PC-3 (cell line): ENCODE measurements at places on chromosomes 1 and 21. TPM values are rescaled to one million over a fixed set of nuclear protein-coding genes. Genes with fewer than 3 reads are reported as not detected.

GRCh38 chr1:89888480-89889322, 67.9 kb downstream of the LRRC8D start:
- H3K27me3 ChIP-seq: no peaks in the 10 kb centered on the region
- peak overlapping the region; percentile 86 for H3K27ac ChIP-seq
- no peaks in the 10 kb centered on the region for H3K36me3 ChIP-seq

DNA sequence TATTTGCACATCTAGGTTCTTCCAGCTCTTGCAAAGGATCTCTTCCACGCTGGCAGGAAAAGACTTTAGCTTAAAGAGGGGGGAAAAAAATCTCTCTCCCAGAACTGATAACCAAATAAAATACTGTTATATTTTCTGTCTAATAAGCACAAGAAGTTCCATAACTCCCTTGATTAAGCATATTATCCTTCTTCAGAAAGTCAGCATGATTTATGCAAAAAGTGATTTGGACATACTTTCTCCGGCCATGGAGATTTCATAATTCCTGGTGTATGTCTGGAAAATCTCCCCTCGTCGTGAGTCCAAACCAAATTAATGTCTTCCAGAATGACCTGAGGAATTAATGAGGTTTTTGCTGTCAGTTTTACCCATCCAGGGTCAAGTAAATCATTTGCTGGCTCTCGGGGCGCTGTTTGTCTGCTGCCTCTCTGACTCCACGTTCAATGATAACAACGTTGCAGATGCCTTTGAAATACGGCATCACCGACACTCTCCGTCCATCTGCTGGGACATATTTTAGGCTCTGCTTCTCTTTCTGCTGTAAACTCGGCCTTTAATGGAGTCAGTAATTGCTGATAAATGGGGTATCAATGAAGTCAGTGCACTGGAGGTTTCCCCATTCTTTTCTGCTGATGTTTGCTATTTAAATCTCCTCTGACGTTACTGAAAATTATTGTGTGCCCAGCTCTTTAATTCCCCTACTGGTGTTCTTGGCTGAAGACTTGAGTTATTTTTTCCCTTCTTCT, 112.9 kb downstream of the HLX start:
- H3K27ac ChIP-seq: no peak overlapping the region
- no peaks in the 10 kb centered on the region for H3K27me3 ChIP-seq
- DNase-seq: no peak
- peaks cover 20% of the 10 kb centered on the region for H3K4me1 ChIP-seq
- H3K36me3 ChIP-seq: no peaks in the 10 kb centered on the region

- no peak overlapping the region for H3K27ac ChIP-seq
- no peaks in the 10 kb centered on the region for H3K36me3 ChIP-seq
- H3K4me1 ChIP-seq: no peaks in the 10 kb centered on the region
Observed at GRCh38 chr1:195876792-195877191, 731.4 kb downstream of the KCNT2 start.

DNA sequence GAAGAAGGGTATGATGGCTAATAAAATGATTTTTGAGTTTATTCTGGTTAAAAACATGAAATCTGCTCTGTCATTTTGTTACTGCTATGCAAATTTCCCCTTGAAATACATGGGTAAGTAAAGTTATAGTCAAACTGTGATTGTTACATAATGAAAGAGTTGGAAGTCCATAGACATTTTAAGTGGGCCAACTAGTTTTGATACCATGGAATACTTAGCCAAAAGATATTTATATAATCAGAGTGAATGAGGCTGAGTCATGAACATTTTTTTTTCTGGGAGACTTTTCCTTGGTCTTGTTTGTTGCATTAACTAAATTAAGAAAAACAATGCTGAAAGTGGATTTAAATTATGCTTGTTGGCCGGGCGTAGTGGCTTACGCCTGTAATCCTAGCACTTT, 58.2 kb upstream of the MPC2 start:
- H3K27me3 ChIP-seq: no peaks in the 10 kb centered on the region
- H3K27ac ChIP-seq: no peak overlapping the region
- H3K4me3 ChIP-seq: no peak overlapping the region

DNA sequence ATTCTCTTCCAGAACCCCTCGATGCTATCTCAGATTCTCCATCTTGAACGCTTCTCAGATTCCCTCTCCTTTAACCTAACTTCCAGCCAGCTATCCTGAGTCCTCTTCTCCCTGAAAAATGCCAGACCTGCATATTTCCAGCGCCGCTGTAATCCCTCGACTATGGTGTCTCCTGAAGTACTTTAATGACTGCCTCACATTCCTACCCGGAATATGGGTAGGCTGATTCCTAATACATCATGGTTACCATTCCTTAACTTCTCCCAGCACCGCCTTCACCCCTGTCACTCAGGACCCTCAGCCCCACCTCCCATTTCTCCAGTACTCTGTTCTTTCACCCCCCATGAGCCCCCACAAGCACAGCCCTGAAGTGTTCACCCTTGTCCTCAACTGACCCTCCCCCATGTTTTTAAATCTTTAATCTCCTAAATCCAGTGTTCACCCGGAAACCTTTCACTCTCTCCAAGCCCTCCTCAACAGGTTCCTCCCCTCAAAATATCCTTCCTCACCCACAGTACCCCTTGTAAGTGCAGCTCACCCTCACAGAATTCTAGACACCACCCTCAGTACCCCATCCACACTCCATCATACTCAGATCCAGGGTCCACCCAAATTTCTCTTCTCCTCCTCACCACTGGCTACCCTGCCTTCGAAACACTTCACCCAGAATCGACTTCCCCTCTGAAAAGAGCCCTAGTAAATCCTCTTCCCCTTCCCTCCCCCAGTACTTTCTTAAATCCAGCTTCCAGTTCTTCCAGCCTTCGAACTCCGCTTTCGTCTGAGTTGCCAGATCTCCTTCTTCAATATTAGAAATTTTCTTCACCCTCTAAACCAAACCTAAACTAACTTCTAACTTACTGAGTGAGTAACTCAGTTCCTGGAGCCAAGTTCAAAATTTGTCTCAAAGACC, 922 bp downstream of the CPT2 start:
- H3K4me3 ChIP-seq: peak overlapping the region; percentile 91
- no peak for DNase-seq
- H3K36me3 ChIP-seq: no peaks in the 10 kb centered on the region
- H3K27me3 ChIP-seq: no peaks in the 10 kb centered on the region
- peak overlapping the region; percentile 55 for H3K27ac ChIP-seq

GRCh38 chr1:113978863-113979702, at the start of gene OLFML3:
Gene OLFML3, plus strand, starts transcription at chr1:113979474. Its CDS starts 43 bp downstream, at chr1:113979517.
- DNase-seq: peak; percentile 88
- H3K27me3 ChIP-seq: no peaks in the 10 kb centered on the region
- H3K4me3 ChIP-seq: peak within 1 kb of the TSS; percentile 57
- peaks cover 19% of the 10 kb centered on the region for H3K4me1 ChIP-seq
- H3K36me3 ChIP-seq: peaks cover 2% of the 10 kb centered on the region; the same call in 1 of the 2 replicates

DNA sequence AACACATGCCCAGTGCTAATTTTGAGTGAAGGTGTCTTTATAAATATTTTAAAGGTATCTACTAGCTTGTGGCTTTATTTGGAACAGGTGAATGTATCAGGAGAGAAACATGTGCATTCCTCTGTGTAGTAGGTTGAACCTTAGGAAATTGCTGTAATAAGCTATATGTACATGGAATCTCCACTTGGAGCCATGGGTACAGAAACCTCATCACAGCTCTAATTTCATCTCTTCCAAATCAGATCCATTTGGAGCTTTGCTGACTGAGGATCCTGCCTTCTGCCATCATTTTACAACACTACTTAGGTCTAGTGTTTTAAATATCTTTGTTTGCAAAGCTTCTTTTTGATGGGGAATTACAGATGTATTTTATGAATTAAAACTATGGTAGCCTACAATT, 2.1 kb downstream of the KCNK2 start:
- H3K27ac ChIP-seq: no peak overlapping the region
- H3K36me3 ChIP-seq: no peaks in the 10 kb centered on the region
- H3K4me1 ChIP-seq: peaks cover 11% of the 10 kb centered on the region; the same call in 1 of the 2 replicates
- no peak for DNase-seq
- H3K27me3 ChIP-seq: peaks cover 51% of the 10 kb centered on the region
- H3K4me3 ChIP-seq: no peak overlapping the region

- no peaks in the 10 kb centered on the region for H3K4me1 ChIP-seq
- DNase-seq: no peak
- H3K27me3 ChIP-seq: no peaks in the 10 kb centered on the region
- no peak overlapping the region for H3K27ac ChIP-seq
- 0 out of 2 replicates have a peak, but pooled peaks cover 3% of the 10 kb centered on the region for H3K36me3 ChIP-seq
- no peak overlapping the region for H3K4me3 ChIP-seq
Observed at GRCh38 chr1:243580984-243581383, 269.1 kb downstream of the AKT3 start.

GRCh38 chr1:183783767-183784637, 20.9 kb upstream of the RGL1 start:
- no peak overlapping the region for H3K27ac ChIP-seq
- no peak overlapping the region for H3K4me3 ChIP-seq
- DNase-seq: peak; percentile 34
- H3K27me3 ChIP-seq: no peaks in the 10 kb centered on the region
- H3K36me3 ChIP-seq: no peaks in the 10 kb centered on the region
- H3K4me1 ChIP-seq: peaks cover 12% of the 10 kb centered on the region

- H3K4me1 ChIP-seq: peaks cover 17% of the 10 kb centered on the region
- H3K27ac ChIP-seq: no peak overlapping the region
- DNase-seq: no peak
- H3K36me3 ChIP-seq: no peaks in the 10 kb centered on the region
Observed at GRCh38 chr1:230542681-230543080, 99.6 kb upstream of the COG2 start.

DNA sequence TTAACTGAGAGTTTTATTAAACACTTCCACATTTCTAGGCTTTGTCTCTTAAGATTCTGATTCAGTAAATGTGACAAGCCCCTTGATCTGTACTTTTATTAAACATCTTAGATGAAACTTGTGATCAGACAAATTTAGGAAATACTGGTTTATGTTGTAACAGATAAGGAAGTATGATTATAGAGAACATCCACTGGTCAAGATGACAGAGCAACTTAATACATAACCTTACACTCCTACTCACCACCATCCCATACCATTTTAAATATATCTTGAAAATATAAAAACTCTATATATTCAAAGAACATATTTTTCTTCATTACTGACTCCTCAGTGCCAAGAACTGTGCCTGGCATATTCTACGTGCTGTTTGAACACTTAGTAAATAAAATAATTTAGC, 217.5 kb downstream of the LRRC40 start:
- no peaks in the 10 kb centered on the region for H3K36me3 ChIP-seq
- no peak overlapping the region for H3K27ac ChIP-seq
- peaks cover 6% of the 10 kb centered on the region for H3K4me1 ChIP-seq

- no peak for DNase-seq
- H3K4me1 ChIP-seq: no peaks in the 10 kb centered on the region
- peaks cover 35% of the 10 kb centered on the region for H3K36me3 ChIP-seq
- no peak overlapping the region for H3K4me3 ChIP-seq
- no peak overlapping the region for H3K27ac ChIP-seq
- no peaks in the 10 kb centered on the region for H3K27me3 ChIP-seq
Observed at GRCh38 chr1:113963281-113963906, 15.9 kb upstream of the OLFML3 start.

GRCh38 chr21:35102488-35103371, 53.6 kb upstream of the RUNX1 start:
- H3K4me3 ChIP-seq: no peak overlapping the region
- no peaks in the 10 kb centered on the region for H3K4me1 ChIP-seq
- H3K36me3 ChIP-seq: no peaks in the 10 kb centered on the region
- no peak for DNase-seq
- H3K27me3 ChIP-seq: no peaks in the 10 kb centered on the region

DNA sequence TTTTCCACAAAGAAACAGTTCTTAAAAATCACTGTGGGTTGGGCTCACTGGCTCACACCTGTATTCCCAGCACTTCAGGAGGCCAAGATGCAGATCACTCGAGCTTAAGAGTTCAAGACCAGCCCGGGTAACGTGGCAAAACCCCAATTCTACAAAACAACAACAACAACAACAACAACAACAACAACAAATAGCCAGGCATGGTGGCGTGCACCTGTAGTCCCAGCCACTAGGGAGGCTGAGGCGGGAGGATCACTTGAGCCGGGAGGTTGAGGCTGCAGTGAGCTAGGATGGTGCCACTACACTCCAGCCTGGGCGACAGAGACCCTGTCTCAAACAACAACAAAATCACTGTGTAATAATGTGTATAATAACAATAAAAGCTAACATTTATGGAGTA, 40.8 kb downstream of the CDCP2 start:
- no peak for DNase-seq
- H3K27me3 ChIP-seq: no peaks in the 10 kb centered on the region
- H3K27ac ChIP-seq: no peak overlapping the region
- no peaks in the 10 kb centered on the region for H3K36me3 ChIP-seq
- H3K4me1 ChIP-seq: no peaks in the 10 kb centered on the region
- H3K4me3 ChIP-seq: no peak overlapping the region

- H3K36me3 ChIP-seq: no peaks in the 10 kb centered on the region
- H3K4me3 ChIP-seq: no peak overlapping the region
- peaks cover 17% of the 10 kb centered on the region for H3K27me3 ChIP-seq
- DNase-seq: no peak
- peaks cover 7% of the 10 kb centered on the region; the same call in 1 of the 2 replicates for H3K4me1 ChIP-seq
Observed at GRCh38 chr1:228846952-228847351, 111.7 kb downstream of the RHOU start.

DNA sequence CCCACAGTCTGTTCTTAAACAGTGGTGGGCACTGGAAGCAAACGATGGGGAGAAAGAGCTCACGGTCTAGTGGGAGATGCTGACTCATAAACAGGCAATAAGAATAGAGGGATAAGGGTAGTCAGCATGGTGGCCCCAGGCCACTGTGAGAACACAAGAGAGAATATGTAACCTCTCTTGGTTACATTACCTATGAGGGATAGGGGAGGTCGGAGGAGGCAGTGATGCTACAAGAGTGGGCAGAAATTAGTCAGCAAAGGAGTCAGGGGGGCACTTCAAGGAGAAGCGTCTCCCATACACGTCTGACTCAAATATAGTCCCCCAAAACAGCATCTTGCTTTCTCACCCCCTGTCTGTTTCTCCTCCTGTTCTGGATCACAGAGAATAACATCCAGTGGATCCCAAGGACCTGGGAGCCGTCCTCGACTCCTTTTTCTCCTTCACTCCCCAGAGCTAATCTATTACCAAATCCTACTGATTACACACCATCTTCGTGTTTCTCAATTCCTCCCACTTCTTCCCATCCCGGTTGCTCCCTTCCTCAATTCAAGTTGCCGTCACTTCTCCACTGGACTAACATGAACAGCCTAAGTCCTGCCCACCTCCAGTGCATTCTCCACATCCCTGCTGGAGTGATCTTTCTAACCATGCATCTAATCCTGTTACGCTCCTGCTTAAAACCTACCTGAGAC, 2.1 kb downstream of the SLAMF8 start:
- H3K27ac ChIP-seq: no peak overlapping the region
- DNase-seq: no peak
- no peaks in the 10 kb centered on the region for H3K4me1 ChIP-seq
- H3K4me3 ChIP-seq: no peak overlapping the region

DNA sequence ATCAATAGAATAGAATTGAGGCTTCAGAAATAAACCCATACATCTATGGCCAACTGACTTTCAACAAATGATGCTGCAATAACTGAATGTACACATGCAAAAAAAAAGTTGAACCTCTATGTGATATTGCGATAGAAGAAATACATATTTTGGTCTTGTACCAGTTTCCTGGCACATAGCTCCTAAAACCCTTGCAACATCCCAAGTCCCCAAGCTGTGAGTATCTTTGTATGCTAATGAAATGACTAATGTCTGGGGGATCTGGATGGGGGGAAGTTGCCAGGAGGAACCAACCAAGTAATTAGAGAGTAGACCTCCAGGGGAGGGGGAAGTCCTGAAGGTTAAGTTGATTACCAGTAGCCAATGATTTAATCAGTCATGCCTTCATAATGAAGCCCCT, 24.4 kb downstream of the BLZF1 start:
- H3K36me3 ChIP-seq: peaks cover 53% of the 10 kb centered on the region
- no peak overlapping the region for H3K27ac ChIP-seq
- H3K4me3 ChIP-seq: no peak overlapping the region
- no peak for DNase-seq

CCDC17 gene
- total RNA-seq: 1.6 and 1.9 TPM in 2 replicates

KPRP gene
- total RNA-seq: not detected in 2 replicates

SLC44A3 gene
- 6.3 and 9.2 TPM in 2 replicates for total RNA-seq

MYOG gene
- not detected in 2 replicates for total RNA-seq

ANXA9 gene
- 0.18 and 0.75 TPM in 2 replicates for total RNA-seq

SPATA17 gene
- 3.3 and 3.8 TPM in 2 replicates for total RNA-seq
